GM03348 (cell line): ENCODE measurements at places on chromosomes 1 and 21.

- no peak for DNase-seq
These were observed 289.7 kb upstream of the DPYD start for GRCh38 chr1:98210563-98210962.

DNA sequence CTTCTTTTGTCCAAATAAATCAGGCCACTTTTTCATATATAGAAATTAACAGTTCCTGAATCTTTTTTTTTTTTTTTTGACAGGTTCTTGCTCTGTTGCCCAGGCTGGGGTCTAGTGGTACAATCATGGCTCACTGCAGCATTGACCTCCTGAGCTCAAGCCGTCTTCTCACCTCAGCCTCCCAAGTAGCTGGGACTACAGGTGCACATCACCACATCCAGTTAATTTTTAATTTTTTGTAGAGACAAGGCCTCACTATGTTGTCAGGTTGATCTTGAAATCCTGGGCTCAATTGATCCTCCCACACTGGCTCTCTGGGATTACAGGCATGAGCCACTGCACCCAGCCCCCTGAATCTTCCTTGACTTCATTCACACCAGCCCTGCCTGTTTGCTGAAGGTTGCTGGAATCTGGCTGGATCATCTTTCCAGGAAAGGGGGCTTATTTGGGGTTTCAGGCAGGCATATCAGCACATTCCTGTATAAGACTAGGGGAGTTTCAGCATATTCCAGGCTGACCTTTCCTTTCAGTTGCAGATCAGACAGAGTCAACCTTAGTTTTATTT is 78.2 kb upstream of the ARHGAP29 start:
- DNase-seq, result no peak

GRCh38 chr1:182029002-182029378 is 32.5 kb downstream of the ZNF648 start:
- no peak for DNase-seq

DNA sequence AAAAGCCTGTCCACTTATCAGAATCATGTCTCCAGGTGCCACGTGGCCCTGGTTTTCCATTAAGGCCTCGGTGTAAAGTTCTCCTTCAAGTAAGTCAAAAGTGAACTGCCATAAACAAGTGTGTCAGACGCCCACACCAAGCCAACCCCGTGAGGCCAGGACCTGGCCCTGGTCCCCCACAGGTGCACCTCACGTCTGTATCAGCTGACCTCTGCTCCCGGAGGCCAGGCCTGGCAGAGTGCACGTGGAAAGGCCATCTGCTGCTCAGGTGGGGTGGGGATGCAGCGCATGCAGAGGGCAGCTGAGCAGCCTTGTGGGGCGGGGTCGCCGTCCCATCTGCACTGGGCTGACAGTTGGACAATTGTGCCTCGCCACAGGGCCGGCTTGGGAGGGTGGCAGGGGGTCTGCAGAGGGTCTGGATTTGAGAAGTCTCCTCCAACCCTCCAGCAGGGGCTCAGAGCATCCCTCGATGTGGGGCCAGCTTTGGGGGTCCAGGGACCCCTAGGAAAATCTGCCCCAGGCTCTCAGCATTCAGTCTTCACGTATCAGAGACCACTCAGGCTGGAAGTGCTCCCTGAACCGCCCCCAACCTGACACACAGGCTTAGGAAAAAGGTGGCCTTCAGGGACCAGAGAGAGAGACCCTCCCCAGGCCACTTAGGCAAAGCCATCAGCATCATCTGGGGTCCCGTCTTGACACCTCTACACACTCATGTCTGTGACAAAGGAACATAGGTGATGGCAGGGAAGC is 3.0 kb downstream of the SLC19A1 start:
- no peak for DNase-seq

- no peak for DNase-seq
These were observed 37.4 kb downstream of the C1orf185 start for GRCh38 chr1:51139474-51139873.
